ENCODE measurements at places on chromosomes 2 and 18.

- no peak for DNase-seq
Measured at GRCh38 chr2:217804338-217804737, 198.5 kb downstream of the TNS1 start.

GRCh38 chr2:33108483-33109443, 162.0 kb downstream of the LTBP1 start:
- peak; percentile 62 for DNase-seq

DNA sequence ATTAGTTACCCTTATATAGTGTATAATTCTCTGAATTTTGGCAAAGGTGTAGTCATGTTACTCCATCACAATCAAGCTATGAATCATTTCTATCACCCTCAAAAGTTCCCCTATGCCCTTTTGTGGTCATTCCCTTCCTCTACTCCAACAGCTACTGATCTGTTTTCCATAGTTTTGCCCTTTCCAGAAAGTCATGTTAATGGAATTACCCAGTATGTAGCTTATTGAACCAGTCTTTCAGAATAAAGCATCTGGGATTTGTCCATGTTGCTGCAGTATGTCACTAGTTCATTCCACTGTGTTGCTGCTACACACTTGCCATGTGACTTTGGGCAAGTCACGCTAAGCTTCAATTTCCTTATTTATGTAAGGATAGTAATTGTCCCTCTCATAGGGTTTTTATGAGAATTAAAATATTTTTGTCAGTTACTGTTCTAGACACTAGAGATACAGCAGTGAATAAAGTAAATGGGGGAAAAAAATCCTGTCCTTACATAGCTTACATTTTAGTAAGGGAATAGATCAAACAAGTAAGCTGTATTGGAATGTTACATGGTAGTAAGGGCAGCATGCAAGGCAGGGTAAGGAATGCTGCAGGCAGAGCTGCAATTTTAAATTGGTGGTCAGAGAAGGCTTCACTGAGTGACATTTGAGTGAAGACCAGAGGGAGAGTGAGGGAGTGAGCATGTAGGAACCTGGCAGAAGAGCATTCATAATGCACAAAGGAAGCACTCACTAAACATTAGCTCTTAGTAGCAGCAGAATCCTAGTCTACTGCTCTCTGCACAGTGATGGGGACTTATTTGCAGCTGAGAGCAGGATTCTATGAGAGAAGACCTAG, 80.3 kb upstream of the TSPYL6 start:
- peak; percentile 87 for DNase-seq

- DNase-seq = no peak
Measured at GRCh38 chr2:190507135-190507534, 27.4 kb downstream of the NEMP2 start.

GRCh38 chr2:207487650-207488311, 42.0 kb upstream of the CREB1 start:
- peak; percentile 89 for DNase-seq

- peak; percentile 3 for DNase-seq
Measured at GRCh38 chr2:211401328-211401727, 844.9 kb downstream of the CPS1 start.

GRCh38 chr2:239253701-239254436, 147.0 kb downstream of the HDAC4 start:
- DNase-seq = no peak

GRCh38 chr2:233354971-233355574, 779 bp downstream of the DGKD start:
- DNase-seq = peak; percentile 23

GRCh38 chr18:78390348-78390951, 589.2 kb upstream of the SALL3 start:
- DNase-seq = no peak
